NCI-H345 (cell line): ENCODE measurements at places on chromosomes 2 and 18.

- no peak for DNase-seq
Observed at GRCh38 chr2:86634352-86634751, 10.7 kb upstream of the RNF103 start.

GRCh38 chr2:61439241-61440002 lies 31.5 kb downstream of the USP34 start:
- peak; percentile 2 for DNase-seq

DNA sequence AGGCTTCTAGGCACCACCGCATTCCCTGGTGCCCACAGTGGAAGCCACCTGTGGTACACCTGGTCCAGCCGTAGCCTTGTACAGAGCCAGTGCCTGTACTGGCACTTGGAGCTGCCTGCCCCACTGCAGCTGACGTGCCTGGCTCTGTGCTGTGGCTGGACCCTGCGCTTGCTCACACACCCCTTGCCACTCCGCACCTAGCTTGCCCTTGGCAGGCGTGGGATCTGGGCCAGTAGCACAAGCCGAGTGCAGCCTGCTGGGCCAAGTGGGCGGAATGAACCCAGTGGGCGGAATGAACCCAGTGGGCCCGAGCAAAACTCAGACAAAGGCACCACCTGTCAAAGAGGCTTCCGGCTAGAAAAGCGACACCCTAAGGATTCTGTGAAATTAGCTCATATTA lies 126.3 kb downstream of the ARHGAP28 start:
- DNase-seq = no peak

GRCh38 chr18:26397019-26397418 lies 151.3 kb downstream of the KCTD1 start:
- no peak for DNase-seq

GRCh38 chr2:235377176-235377575 lies 116.7 kb upstream of the AGAP1 start:
- DNase-seq = no peak

DNA sequence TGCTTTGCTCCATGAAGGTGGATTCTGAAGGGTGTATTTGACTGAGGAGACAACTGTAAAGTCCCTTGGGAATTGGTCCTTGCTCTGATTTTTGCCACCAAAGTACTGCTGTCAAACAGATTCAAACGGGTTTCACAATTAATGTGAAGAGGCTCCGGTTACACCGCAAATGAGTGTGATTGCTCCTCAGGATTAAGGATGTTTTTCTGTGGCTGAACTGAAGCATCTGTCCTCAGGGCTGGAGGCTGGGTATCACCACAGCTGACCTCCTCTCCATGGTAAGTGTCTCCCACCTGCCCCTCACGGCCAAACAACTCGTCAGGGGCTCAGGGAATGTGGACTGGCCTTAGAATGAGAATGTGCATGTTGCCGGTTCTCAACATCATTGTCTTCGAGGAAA lies 130.4 kb upstream of the NDUFV2 start:
- DNase-seq = no peak

DNA sequence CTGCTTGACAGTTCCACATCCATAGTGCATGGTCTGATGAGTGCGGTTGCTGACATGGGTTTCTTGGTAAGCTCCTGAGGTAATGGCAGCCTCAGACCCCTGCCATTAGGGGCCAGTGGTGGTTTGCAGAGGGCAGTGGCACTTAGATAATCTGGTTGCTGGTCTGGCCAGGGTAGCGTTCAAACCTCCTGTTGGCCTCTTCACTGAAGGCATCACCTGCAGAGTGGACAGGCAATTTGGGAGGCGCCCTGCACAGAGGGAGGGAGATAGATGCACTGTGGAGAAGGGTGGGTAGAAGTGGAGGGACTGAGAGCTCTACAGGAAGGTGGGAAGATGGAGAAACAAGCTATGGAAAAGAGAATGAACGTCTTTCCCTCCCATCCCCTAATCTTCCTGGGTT lies 3.7 kb downstream of the HTRA2 start:
- no peak for DNase-seq

GRCh38 chr2:150484461-150485021 lies 2.9 kb downstream of the RND3 start:
- DNase-seq = no peak

DNA sequence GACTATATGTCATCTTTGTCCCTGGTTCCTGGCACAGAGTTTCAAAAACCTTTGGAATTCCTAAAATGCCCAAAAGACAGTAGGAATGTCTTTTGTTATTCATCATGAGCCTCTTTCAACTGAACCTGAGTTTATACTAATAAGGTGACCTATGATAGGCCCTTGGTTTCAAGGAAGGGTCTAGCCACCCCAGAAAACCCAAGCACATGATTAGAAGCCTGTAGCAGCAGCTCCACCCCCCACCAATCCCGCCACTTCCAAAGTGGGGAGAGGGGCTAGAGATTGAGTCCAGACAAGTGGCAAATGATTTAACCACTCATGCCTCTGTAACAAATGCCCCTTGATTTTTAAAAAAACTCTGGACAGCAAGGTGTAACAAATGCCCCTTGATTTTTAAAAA lies 56.8 kb downstream of the ADD2 start:
- DNase-seq = no peak

DNA sequence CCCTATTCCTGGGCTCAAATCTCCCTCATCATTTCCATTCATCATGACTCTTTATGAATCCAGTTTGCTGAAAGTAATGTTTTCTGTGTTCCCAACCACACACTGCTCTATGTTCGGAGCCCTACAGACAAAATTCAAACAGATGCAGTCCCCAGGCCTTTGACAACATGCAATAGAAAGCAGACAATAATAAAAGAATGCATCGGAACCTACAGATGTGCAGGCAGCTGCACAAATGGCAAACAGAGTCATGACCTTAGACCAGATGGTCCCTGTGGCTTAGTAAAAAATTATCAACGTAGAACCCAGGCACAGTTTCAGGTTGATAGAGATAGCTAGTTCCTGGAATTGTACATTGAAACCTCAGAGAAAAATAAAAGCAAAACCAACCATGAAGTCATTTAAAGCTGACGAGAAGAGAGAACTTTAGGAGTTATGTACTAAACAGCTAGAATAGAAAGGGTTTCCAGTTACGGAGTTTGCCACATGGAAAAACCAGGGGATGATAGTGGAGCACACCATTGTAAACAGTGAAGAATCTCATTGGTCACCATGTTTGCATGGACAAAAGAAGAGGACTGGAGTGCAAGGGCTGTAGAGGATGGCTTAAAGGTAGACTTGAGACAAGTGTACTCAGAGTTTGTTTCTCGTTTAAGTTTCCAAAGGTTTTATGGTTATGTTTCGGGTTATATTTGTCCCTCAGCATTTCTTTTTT lies 23.2 kb upstream of the ACVR1 start:
- no peak for DNase-seq

DNA sequence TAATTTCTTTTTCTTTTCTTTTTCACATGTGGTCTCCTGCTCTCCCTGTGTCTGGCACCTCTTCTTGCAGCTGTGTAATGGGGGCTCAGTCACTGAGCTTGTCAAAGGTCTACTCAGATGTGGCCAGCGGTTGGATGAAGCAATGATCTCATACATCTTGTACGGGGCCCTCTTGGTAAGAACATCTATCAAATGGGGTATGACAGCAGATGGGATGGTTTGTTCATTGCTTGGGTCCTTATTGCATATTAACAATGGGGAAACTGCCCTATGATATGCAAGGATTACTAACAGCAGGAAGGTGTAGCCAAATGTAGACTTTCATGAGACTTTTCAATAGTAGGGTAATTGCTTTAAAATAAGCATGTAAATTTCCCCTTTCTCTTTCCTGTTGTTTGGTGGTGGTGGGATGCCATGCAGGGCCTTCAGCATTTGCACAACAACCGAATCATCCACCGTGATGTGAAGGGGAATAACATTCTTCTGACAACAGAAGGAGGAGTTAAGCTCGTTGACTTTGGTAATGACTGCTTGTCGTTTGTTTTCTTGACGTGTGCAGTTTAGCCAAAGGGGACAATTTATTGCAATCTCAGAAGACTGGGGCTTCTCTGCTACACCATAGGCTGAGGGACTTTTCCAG lies 36.5 kb downstream of the MYO3B start:
- no peak for DNase-seq

- DNase-seq = no peak
Observed at GRCh38 chr2:181924336-181924735, 32.8 kb downstream of the ITPRID2 start.

DNA sequence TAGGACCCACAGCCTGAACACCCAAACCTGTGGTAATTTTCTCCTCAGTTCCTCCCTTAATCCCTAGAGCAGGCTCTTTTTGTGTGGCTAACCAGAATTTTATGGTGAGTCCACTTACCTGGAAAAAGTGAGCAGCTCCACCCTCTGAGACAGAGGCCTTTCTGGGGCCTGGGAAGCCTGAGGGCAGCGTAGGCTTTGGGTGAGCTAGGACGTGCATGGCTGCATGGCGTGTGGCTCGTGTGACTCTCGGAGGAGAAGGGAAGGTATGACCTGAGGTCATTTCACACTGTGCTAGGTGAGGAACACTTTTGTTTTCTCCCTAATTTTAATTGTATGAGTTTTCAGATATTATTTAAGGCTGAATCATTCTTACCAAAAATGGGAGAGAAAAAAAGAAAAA lies 73.5 kb upstream of the DYNAP start:
- DNase-seq = no peak

DNA sequence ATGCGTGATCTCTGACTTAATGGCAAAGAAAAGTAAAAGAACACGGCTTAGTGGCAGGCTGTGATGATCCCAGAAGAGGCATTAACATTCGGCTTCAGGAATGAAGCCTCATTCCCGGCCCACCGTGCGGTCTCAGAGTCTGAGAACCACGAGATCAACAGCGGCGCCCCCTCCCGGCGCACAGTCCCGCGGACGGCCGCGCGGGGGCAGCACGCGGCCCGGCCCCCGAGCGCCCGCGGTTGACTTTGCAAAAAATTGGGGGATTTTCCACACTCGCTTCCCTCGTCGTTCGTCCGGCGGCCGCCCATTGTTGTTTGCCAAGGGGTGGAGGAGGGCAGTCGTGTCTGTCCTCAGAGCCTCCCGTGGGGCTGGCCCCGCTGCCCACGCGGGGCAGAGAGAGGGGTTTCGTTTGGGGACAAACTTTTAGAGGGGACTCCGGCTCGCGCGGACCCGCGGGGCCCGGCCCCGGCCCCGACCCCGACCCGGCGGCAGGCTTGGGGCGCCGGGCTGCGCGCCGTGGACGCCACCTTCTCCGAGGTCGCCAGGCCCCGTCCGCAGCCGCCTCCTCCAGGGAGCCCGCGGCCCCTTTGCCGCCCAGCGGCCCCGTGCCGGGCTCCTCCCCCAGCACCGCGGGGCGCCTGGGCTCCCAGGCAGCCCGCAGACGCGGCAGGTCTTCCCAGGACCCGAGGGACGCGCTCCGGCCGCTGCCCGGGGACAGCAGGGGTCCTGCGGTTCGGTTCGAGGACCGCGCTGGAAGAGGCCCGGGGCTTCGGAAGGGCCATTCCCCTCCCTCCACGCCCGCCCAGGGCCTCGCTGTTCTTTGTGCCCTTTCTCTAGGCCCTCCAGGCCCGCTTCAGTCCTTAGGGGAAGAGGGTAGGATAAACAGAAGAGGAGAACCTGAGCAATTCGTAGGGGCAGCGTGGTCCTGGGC lies 3.4 kb upstream of the HS6ST1 start:
- DNase-seq = peak; percentile 81

DNA sequence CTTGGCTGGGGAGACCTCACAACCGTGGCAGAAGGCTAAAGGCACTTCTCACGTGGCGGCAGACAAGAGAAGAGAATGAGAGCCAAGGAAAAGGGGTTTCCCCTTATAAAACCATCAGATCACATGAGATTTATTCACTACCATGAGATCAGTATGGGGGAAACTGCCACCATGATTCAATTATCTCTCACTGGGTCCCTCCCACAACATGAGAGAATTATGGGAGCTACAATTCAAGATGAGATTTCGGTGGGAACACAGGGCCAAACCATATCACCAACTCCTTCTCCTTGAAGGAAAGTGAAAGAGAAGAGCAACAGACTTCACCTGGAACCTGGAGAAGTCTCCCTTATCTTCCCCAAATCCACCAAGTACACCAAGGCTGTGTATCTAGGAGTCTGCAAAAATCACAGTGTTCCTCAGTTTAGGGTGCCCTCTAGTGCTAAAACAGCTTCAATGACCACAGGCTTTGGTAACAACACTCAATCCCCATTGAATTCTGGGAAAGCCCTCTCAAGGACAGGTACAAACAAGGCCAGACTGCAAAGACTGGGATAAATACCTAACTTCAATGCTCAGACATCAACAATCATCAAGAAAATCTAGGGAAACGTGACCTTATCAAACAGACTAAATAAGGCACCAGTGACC lies 148.8 kb upstream of the SRD5A2 start:
- DNase-seq = peak; percentile 23

- DNase-seq = no peak
Observed at GRCh38 chr2:11407413-11407812, 58.5 kb downstream of the E2F6 start.

- no peak for DNase-seq
Observed at GRCh38 chr2:75792146-75792545, 81.4 kb upstream of the GCFC2 start.

DNA sequence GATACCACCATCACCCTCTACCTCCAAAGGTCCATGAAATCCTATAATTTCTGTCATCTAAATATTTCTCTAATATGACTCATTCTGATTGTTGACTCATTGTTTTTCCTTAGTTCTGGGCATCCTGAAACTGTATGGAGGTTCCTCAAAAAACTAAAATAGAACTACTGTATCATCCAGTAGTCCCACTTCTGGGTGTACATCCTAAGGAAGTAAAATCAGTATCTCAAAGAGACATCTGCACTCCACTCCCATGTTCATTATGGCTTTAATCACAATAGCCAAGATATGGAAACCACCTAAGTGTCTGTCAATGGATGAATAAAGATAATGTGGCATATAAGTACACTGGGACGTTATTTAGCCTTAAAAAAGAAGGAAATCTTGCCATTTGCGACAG lies 125.8 kb upstream of the MYO3B start:
- DNase-seq = no peak

DNA sequence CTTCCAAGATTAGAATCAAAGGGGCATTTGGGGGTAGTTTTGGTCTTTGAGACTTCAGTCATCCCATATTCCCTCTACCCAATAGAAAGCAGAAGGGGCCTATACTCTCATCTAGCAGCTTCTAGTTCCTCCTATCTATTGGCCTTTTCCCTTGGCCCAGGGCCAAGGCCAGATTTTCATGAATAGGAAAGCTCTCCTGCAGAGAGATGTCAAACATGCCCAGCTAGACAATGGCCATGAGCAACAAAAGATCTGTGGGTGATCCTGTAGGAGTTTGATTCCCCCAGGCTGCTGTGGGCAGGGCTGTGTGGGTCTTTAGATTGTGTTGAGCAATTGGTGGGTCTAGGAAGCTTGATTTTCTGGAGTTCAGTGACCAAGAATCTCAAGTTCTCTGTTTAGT lies 2.9 kb upstream of the ADCYAP1 start:
- DNase-seq = peak; percentile 89

GRCh38 chr2:67453310-67453709 lies 56.2 kb downstream of the ETAA1 start:
- no peak for DNase-seq

DNA sequence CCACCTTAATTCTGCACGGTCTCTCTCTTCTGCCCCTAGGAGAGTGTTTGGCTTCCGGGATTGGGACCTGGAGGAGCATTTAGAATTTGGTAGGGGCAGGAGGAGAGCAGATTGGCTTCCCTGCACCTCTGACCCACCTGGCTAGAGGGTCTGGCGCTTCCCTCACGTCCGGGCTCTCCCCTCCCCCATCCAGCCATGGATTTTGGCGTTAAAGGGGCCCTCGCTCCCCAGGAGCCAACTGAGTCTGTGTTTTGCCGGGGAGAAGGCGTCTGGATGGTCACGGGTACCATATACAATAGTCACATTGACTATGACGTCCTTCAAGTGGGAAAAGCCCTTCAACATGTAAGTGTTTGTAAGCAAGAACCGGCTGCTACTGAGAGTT lies 6.6 kb downstream of the HOXD3 start:
- no peak for DNase-seq
